ENCODE measurements at places on chromosomes 3 and 15.
A peak's percentile ranks its signal among the peaks of the same experiment; 100 is the strongest.

- DNase-seq, result peak; percentile 14
These were observed 8.9 kb upstream of the SEMA5B start for GRCh38 chr3:123036352-123037014.

DNA sequence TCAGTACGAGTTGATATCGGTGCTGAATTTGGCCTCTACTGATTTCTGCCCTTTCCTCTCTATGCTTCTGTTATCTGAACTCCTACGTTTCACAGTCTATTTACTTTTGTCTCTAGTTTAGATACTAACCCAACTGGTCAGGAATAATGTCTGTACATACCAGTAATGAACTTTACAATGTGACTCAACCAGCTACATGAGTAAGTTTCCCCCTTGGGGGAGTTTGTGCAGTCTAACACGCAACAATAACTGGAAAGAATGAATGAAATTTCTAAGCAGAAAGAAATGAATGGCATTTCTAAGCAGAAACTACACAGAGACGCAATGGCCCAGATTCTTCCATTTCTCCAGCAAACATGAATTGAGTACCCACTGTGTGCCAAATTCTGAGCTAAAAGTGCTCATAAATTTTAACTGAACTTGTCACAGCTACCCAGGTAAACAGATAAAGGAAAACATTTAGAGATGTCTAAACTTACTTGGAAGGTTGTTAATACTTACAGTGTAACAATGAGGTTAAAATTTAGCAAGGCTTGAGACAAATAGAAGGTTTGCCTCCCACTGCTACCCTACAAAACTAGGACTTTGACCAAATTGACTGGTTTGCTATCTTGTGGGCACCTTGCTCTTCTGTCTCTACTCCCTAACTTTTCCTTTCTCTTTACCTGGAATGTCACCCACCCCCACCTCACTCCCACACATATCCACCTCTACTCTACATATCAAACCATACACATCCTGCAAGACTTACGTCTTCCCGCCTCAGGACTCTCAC is 11.6 kb downstream of the UPK1B start:
- peak; percentile 80 for DNase-seq

GRCh38 chr3:125684199-125684598 is 88.9 kb upstream of the OSBPL11 start:
- DNase-seq, result peak; percentile 13

GRCh38 chr3:26049951-26050350 is 260.1 kb downstream of the OXSM start:
- DNase-seq, result no peak

GRCh38 chr3:31472479-31473390 is 60.0 kb upstream of the STT3B start:
- peak; percentile 56 for DNase-seq

DNA sequence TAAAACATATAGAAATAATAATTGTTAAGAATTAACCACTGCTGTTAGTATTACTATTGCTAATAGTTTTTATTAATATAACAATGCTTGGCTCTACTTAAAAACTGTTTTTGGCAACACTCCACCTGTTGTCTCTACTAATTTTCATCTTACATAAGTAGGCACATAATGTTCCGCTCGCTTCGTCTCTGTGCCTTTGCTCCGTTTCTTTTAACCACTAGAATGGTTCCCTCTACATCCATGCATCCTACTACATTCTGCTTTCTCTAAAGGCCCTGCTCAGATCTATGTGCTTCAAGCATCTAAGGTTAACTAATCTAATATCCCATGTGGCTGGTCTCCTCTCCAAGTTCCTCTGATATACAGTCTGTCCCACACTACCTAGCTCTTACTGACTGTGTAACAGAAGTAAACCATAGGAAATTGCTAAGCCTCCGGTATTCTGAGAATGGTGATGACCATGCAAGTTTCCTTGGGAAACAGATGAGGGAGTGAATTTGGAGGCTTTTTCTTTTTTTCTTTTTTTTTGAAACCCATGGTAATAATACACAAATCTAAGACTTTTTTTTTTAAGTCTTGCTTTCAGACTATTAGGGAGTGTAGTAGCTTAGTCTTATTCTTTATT is 138.3 kb downstream of the P3H2 start:
- DNase-seq, result peak; percentile 17

GRCh38 chr3:122146466-122146865 is 37.0 kb upstream of the CASR start:
- no peak for DNase-seq

Data from fibroblast of skin of abdomen (primary cell).